Stimulated activated CD8-positive, alpha-beta memory T cell treated with anti-CD3 and anti-CD28 coated beads, Interleukin-4, amount 100 ng/mL, for 4 hours (primary cell): ENCODE measurements at places on chromosomes 11 and 22.

GRCh38 chr11:33089776-33090175, 50.4 kb downstream of the TCP11L1 start:
- no peak for DNase-seq

DNA sequence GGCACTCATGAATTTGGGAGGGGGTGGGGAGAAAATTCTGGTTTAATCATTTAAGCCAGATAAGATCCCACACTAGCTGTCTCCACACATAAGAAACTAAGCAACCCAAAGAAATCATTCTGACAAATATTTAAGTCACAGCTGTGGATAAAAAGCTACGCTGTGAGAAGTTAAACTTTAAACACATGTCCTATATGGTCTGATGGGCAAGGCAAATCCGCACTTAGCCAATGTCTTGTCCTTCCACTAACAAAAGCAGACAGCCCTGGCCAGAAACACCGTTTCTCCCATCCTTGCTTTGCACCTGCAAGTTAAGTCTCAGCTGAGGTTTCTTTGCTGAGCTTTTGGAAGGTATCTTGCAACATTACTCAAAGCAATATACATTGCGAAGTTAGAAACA, 68.0 kb downstream of the ETS1 start:
- no peak for DNase-seq

DNA sequence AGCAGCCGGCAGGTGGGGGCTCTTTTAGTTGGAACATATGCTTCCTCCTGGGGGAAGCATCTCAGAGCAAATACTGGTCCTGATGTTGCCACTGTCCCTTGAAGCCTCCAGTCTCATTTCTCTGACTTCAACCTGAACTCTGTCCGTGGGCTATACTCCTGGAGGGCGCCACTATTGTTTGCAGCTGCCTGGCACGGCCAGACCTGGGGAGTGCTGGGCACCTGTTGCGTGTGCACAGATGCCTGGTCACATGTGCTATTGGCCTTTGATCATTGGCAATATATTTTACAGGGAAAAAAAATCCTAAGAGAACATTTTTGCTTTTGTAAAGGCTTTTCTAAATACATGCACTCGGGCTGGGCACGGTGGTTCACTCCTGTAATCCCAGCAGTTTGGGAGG, 18.2 kb downstream of the LHFPL7 start:
- no peak for DNase-seq

DNA sequence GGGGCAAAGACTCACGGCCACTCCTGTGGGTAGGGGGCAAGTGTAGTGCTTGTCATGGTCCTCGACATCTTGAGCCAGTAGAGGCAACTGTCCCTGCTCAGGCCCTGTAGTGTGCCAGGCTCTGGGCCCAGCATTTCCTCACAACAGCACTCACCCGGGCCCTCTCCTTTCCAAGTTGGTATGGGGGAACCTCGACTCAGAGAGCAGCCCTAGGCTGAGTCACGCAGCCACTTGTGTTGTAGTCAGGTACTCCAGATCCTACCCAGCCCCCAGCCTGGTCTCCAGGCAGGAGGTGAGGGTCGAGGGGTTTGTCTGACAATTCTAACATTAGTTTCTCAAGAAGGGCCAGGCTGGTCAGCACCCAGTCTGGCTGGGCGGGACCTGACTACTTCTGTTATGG, 4.1 kb downstream of the RELT start:
- DNase-seq: no peak

DNA sequence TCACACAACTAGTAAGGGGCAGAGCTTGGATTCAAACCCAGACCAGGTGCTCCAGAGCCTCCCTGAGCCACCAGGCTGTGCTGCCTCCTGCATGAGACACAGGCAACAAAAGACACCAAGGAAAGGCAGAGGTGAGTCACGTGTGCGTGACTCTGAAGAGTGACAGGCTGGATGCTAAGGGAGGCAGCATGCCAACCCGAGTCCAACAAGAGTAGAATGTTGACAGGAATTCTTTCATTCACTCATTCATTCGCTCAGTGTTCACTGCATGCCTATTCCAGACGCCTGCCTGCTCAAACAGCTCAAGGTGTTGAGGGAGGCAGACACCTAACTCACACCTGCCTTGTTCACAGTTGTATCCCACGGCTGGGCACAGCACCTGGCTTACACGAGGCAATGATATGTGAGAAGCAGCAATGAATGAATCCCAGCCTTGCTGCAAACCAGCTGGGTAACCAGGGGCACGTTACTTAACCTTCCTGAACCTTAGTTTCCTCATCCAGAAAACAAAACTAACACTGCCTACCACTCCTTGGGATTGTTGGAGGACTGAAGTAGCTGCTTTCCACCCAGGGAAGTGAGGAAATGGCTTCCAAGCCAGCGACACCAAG, 73.8 kb upstream of the ARFGAP3 start:
- DNase-seq: no peak

DNA sequence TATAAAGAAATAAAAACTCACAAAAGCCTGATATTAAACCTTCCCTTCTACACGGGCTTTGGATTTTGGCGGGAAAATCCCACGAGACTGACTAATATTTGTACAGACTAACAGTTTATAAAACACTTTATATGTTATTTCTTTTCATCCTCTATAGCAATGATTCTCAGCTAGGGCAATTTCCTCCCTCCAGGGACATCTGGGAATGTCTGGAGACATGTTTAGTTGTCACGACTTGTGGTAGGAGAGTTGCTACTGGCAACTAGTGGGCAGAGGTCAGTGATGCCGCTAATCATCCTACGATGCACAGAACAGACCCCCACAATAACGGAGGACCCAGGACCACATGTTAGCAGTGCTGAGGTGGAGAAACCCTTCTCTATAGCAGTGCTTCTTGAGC, 304.8 kb upstream of the PITPNB start:
- DNase-seq: no peak

DNA sequence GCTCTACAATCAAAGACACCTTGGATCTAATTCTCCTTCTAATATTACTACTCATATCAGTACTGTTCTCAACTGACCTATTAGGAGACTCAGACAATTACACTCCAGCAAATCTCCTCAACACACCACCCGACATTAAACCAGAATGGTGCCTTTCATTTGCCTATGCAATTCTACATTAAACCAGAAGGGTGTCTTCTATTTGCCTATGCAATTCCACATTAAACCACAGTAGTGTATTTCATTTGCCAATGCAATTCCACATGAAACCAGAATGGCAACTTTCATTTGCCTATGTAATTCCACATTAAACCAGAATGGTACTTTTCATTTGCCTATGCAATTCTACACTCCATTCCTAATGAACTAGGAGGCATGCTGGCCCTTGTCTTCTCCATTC, 15.3 kb upstream of the APOL3 start:
- no peak for DNase-seq

GRCh38 chr22:27809700-27810608, 8.4 kb upstream of the MN1 start:
- no peak for DNase-seq

DNA sequence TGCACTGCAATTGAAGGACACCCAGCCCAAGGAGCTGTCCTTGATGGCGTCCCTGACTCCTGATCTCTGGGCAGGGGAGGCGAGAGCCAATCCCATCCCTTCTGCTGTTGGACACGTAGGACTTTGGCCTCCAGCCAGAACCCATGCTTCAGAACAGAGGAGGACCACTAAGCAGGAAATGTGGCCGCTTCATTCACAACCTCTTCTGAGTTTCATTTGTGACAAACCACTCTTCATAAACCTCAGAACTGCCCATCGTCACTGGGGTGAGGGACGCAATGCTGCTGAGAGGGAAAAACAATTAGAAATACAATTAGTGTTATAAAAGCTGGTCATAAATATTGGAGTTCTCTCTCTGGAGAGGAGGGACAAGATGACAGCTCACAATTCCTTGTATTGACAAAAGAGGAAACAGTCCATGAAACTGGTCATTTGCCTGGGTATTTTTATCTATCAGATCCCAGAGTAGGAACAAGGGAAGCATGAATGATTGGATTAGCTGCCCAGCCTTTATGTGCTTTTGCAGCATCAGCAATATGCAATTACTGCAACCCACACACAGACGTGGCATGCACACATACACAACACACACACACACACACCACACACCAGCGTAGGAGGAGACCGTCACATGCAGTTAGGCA, 216.5 kb upstream of the CADM1 start:
- no peak for DNase-seq

- no peak for DNase-seq
Measured at GRCh38 chr11:69166218-69167115, 10.7 kb downstream of the SMIM38 start.

DNA sequence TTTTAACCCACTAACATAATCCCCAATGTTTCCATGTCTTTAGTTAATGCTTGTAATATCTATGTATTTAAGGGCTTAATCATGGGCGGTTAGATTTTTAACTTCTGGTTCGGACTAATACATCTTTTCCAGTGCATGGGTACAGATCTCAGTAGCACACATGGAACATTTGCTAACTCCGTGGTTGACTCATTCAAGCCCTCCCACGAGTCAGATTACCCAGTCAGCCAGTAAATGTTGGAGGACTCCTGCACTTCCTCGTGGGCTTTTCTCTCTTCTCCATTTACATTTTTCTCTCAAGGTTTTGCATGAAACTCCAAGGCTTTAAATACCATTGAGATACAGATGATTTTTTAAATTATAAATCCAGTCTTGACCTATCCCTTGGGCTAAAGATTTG, 313.9 kb downstream of the ST3GAL4 start:
- DNase-seq: no peak

- DNase-seq: no peak
Measured at GRCh38 chr11:35122308-35122707, 16.7 kb upstream of the CD44 start.

DNA sequence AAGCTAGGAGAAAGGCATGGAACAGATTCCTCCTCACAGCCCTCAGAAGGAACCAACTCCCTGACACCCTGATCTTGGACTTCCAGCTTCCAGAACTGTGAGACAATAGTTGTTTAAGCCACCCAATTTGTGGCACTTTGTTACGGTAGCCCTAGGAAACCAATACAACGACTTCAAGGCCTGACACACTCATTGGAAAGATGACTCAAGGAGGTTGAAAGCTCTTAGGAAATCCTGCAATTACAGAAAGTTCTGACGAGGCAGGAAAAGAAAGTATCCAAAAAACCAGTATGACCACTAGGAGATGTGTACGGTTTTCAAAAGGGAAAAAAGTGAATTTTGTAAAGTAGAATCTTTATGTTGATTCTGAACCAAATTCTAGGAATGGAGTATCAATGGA, 161.4 kb downstream of the SWAP70 start:
- no peak for DNase-seq

DNA sequence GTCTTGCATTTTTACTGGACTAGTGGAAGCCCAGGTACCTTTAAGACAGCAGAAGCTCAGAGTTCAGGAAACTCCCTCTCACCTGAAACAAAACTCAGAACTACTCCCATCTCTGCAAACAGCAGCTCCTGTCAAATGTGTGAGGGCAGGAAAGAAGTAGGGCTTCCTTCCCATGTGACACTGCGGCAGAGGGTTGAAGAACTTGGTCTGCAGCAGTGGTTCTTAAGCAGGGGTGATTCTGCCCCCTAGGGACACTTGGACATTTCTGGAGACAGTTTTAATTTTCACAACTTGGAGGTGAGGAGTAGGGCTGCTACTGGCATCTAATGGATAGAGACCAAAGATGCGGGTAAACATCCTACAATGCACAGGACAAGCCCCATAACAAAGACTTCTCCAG, 63.4 kb downstream of the RCN1 start:
- DNase-seq: no peak

GRCh38 chr11:12420706-12421105, 43.3 kb downstream of the PARVA start:
- no peak for DNase-seq

- no peak for DNase-seq
Measured at GRCh38 chr11:111388842-111389241, 9.8 kb upstream of the POU2AF1 start.

DNA sequence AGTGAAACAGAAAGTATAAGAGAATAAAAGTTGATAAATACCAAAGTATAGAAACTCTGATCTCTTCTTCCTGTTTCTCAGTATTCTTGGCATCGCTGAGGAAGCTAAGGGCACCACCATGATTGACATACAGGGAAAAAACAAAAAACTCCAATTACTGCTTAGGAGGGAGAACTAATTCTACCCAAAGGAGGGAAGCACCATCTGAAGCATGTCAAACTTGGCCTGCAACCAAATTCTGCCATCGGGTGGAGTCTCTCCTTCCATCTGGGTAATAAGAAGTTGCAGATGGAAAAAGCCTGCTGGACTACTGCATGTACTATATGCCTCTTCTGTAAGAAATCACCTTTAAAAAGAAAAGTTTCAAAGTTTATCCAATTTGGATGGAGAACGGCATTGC, 30.5 kb upstream of the PPP2R1B start:
- no peak for DNase-seq

GRCh38 chr22:45441138-45441537, 27.6 kb downstream of the RIBC2 start:
- DNase-seq: no peak

GRCh38 chr11:120819437-120820365, 204.2 kb upstream of the TBCEL start:
- no peak for DNase-seq

DNA sequence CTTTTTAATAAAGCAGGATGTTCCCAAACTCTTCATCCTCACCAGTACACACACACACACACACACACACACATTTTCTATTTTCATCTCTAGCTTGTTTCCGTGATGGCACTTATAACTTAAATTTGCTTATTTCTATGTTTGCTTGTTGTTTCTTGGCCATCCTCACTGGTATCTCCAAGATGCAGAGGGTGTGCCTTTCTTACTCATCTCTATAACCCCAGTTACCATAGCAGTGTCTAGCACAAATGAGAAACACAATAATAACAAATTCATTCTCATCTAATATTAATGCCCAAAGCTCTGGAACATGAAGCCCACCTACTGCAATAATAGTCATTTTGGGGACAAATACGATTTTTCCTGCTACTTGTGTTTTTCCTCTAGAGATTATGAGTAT, 156.3 kb downstream of the GRM5 start:
- DNase-seq: no peak

DNA sequence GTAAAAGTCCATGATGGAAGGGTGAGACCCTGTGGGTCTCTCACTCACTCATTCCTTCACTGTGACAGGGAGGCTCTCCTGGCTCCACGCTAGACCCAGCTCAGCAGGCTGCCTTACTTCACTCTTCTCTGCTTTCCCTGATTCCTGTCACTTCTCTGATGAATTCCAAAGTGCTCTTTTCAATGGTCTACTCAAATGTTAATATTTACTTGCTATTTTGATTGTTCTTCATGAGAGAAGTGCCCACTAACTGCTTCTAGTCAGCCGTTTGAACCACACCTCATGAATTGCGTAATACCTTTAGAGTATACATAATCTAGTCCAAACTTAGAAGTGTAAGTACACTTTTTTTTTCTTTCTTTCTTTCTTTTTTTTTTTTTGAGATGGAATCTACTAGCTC, 1350.2 kb upstream of the RAG2 start:
- no peak for DNase-seq
